ENCODE measurements at places on chromosomes 11 and 22.

DNA sequence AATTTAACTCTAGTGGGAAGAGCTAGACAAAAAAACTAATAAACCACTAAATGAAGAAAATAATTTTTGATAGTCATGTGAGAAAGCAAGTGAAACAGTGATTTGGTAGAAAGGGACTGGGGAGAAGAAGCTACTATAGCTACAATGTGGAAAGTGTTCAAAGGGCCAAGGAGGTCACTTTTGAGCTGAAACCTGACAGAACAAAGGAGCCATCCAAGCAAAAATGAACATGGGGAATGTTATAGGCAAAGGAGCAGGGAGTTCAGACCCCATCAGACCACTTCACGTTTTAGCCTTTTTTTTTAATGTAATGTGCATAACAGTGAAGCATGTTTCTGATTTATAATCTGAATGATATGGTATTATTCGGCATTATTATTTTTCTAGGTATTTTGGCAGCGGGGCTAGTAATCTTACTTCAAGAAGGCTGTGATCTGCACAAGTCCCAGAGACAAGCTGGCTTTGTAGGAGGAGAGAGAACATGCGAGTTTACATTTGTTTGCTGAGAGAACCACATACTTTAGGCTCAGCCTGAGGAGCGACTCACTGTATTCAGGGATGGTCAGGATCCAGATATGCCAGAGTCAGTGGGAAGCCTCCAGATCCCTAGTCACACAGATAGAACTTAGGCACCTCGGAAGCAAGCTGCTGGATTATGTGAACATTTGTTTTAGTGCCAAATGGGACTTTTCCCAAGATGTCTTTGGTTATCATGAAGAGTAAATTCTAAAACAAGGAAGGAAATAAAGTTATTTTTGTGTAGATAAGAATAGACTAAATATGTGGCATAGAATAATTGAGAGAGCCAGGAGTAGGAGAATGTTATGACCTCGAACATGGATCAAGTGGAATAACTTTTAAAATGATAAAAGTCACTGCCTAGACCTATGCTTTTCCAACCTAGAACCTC, 118.6 kb downstream of the TRIM44 start:
- DNase-seq, result no peak

DNA sequence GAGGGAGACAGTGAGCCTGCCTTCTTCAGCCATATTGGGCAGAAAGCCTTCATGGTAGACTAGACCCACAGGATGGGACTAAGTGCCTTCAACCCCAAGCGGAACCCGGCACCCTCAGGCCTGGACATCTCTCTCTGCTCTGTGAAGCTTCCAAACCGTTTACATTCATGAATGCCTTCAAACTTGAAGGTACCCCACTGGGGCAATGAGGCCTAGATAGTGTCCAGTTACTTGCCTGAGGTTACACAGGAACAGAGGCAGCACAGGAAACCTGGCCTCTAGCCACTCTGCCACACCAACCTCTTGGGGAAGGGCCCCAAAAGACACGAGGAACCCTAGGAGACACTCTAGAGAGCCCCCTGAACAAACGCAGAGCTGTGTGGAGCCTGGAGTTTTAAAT, 14.5 kb upstream of the CYP2R1 start:
- no peak for DNase-seq

DNA sequence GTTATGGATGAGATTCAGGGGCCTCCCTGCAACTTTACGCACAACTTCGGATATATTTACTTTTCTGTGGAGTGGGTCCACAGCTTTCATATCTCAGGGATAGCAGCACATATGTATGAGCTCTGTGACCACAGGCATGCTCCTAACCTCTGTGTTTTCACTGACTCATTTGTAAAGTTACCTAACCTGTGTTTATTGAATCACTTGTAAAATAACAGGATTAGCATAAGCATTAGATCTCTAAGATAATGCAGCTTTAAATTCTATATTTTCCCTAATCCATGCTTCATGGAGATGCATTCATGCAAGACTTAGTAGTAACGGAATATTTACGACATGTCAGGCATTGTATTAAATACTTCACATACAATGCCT, 47.9 kb upstream of the DDI1 start:
- no peak for DNase-seq

DNA sequence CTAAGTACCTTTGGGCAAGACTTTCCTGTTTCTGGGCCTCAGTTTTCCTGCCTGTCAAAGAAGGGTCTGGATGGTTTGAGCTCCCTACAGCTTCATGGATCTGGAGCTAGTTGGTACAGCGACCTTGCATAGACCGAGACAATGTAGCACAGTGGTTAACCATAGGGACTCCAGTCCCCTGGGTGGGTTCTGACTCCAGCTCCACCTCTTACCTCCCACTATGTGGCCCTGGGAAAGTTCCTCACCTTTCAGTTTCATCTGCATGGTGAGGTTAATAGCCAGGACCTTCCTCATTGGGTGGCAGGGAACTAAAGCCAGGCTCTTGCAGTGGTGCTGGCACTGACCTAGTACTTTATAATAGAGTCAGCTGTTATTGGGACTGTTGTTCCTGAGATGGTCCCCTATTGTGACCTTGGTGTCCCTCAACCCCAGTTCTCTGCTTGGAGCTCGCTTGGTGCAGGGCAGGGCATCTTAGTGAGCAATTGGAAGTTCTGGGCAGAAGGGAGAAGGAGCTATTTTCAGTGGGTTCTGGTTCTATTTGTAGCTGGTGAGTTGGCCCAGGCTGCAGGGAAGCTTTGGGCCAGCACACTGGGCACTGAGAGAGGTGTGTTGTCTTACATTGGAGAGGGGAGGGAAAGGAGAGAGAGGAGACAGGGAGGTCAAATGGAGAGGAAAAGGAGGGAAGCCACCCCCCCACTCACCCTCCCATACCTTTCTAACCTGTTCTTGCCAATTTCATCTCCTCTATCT, 10.7 kb upstream of the MTMR3 start:
- no peak for DNase-seq

- no peak for DNase-seq
Measured at GRCh38 chr11:83694191-83694910, 408.2 kb upstream of the CCDC90B start.

- DNase-seq, result no peak
Measured at GRCh38 chr11:32045456-32045855, 45.4 kb upstream of the RCN1 start.

DNA sequence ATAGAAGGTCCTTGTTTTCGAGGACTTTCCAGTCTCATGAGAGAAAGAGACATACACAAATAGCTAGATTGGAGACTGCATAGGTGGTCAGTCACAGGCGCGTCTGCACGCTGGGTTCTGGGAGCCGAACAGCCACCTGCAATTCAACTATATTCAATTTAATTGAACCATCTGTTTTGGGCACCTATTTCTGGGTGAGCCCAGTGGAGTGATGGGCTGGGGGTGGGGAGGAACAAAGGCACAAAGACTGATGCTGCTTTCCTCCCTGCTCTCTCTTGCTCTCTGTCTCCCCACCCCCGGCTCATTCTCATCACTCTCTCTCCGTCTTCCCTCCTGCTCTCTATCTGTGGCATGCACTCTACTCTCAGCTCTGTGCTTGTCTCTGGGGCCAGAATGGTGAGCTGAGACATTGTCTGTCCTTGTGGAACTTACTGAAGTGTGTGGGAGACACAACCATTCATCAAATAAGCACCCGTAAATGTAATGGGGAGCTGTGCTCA, 48.1 kb upstream of the B3GAT1 start:
- no peak for DNase-seq

- DNase-seq, result no peak
Measured at GRCh38 chr11:99383648-99384245, 363.0 kb downstream of the CNTN5 start.

- no peak for DNase-seq
Measured at GRCh38 chr11:76788661-76789442, 5.7 kb downstream of the TSKU start.

DNA sequence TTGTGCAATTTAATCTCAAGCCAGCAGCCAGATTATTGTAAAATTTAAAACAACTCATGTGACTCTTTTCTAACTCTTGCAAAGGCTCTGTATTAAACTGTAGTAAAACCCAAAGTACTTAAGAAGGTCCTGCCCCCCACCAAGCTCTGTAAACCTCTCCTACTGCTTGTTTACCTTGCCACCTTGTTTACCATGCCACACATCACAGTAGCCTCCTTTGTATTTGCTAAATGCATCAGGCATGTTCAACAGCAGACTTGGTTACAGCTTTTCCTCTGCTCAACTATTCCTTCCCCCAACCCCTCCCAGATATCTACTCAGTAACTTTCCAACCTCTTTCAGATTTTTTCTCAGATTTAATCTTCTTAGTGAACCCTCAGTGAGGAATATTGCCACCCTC, 861.6 kb downstream of the METTL15 start:
- no peak for DNase-seq

- DNase-seq, result no peak
Measured at GRCh38 chr11:117145393-117145761, 1.3 kb downstream of the PAFAH1B2 start.
